Progenitor cell of endocrine pancreas (in vitro differentiated cells): ENCODE measurements at places on chromosomes 6 and 20. TPM values are rescaled to one million over a fixed set of nuclear protein-coding genes. Genes with fewer than 3 reads are reported as not detected.

The SMLR1 gene
- 0.79 and 0.91 TPM in 2 replicates for total RNA-seq

The PNLDC1 gene
- not detected in 2 replicates for total RNA-seq

DNA sequence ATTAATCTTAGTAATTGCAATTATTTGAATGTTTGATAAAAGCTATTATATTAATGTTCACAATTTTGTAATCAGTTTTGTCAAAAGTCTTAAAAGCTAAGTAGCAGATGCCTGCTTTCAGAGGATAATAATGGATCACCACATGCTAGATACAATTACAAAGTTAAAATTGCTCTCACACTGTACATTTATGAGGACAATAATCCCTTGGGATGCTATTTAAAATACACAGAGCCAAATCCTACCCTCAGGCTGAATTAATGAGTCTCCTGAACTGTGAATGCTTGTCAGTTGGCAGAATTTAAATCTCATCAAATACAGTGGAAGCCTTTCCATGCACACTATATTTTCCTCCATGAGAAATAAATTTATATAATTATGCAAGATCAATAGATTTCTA, 153.3 kb upstream of the SYNCRIP start:
- no peaks in the 10 kb centered on the region for H3K27me3 ChIP-seq
- H3K4me3 ChIP-seq: no peak overlapping the region
- no peaks in the 10 kb centered on the region for H3K4me1 ChIP-seq
- H3K36me3 ChIP-seq: no peaks in the 10 kb centered on the region
- no peak for DNase-seq

GRCh38 chr6:138275976-138276375, 57.7 kb upstream of the PBOV1 start:
- H3K4me1 ChIP-seq: peaks cover 19% of the 10 kb centered on the region
- no peaks in the 10 kb centered on the region for H3K27me3 ChIP-seq
- DNase-seq: no peak
- H3K36me3 ChIP-seq: peaks cover 1% of the 10 kb centered on the region
- no peak overlapping the region for H3K27ac ChIP-seq

GRCh38 chr20:57391439-57392301, 474 bp downstream of the RBM38 start:
- peaks cover 23% of the 10 kb centered on the region for H3K4me1 ChIP-seq
- H3K27me3 ChIP-seq: peaks cover 7% of the 10 kb centered on the region
- H3K36me3 ChIP-seq: peaks cover 8% of the 10 kb centered on the region

The PSORS1C2 gene
- total RNA-seq: not detected in 2 replicates

GRCh38 chr6:10528158-10528981, 7.2 kb downstream of the GCNT2 start:
- peak overlapping the region; percentile 66 for H3K4me3 ChIP-seq
- peaks cover 28% of the 10 kb centered on the region for H3K27me3 ChIP-seq
- peaks cover 13% of the 10 kb centered on the region for H3K4me1 ChIP-seq
- DNase-seq: no peak

The ENPP5 gene
- 13.4 and 13.6 TPM in 2 replicates for total RNA-seq

GRCh38 chr6:109197061-109197460, 101.8 kb downstream of the CEP57L1 start:
- peaks cover 4% of the 10 kb centered on the region for H3K36me3 ChIP-seq
- H3K27me3 ChIP-seq: no peaks in the 10 kb centered on the region
- no peak for DNase-seq
